ENCODE measurements at places on chromosomes 16 and 17.

DNA sequence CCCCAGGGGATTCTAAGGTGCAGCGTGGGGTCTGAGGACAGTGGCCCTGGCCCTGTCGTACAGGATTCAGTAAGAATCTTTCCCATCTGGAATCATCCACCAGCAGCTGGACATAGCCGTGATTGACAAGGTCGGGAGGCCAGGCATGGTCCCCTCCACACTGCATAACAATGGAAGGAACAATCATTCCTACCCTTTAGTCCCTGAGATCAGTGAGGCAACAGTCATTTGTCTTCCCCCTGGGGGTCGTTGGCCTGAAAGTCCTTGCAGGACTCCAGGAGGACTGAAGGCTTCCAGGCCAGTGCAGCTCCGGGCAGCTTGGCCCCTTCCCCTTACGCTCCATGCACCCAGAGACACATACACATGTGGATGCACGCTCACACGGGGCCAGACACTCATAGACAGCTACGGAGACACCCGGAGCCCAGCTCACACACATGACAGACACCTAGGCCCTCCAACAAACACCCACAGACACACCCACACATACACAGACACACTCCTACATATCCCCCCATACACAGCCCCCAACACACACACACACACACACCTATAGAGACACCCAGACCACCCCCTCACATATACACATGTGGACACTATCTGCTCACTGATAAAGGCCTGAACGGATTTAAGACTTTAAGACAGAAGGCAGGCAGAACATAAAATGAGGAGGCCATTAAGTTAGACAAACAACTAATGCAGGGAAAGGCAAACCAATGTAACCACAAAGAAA, 42.9 kb downstream of the LITAF start:
- DNase-seq, result no peak

DNA sequence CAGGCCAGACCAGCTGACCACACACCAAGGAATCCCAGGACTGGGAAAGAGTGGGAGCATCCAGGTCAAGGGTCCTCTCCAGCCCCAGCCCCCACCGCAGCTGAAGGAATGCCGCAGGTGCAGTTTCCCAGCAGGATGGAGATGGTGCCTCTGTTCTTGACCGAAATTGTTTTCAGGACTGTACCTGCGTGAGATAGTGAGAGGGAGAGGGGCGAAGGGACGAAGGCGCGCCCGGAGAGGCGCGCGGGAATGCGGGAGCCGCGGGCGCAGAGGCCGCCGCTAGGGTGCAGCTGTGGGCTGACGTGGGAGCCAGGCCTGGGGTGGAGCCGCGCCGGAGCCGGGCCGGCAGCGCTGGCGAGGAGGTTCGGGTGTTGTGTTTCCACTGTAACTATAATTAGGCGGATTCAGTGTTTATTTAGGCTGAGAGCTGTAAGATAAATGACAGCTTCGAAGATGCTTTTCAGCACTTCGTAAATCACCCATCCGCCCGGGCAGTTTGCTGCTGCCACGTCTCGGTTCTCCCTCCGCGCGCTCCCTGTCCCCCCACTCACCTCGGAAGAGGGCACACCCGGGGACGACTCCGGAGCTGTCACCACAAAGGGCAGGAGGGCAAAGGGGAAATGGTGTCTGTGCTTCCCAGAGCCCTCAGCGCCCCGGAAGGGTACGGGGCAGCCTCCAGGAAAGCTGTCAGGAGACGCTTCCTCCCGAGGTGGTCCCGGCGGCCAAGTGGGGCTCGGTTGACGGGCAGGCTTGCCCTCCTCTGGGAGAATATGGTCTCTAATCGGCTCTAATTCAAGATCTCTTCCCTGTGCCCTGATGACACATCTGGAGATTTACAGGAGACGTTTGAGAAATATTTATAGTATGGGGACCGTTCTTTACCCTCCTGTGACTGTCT, 38.2 kb downstream of the HOXB1 start:
- peak; percentile 66 for DNase-seq

DNA sequence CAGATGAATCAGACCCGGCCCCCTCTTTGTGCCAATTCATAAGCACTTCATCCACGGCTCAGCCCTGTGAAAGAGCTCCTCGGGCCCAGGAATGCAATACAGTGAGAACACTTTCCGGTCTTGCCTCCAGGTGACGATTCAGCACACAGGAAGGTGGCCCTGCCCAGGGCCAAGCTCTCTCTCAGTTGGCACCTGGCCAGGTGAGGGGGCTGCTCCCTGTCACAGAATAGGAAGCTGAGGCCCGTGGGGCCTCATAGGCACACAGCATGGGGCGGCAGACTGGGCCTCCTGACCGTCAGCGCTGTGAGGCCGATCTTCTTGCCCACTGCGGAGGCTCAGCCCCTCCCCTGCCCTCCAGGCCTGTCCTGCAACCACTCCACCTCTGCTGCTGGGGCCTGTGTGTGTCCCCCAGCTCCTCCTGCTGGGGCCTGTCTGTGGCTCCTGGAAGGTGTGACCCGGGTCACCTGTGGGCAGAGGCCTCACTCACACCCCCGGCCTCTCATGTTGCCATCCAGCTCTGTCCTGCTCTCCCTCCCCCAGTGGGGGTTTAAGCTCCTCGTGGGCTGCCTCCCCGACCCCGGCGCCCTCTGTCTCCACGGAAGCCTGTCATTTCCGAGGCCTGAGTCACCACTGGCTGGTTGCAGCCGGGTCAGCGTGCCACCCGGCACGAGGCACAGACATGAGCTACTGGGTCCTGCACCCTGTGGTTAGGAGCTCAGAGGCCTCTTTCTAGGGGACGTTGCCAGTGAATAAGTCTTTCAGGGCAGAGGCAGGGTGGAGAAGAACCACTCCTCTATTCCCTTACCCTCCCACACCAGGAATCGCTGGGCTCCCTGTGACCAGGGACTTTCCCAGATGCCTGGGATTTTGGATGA, 114.4 kb downstream of the SEC14L1 start:
- no peak for DNase-seq

DNA sequence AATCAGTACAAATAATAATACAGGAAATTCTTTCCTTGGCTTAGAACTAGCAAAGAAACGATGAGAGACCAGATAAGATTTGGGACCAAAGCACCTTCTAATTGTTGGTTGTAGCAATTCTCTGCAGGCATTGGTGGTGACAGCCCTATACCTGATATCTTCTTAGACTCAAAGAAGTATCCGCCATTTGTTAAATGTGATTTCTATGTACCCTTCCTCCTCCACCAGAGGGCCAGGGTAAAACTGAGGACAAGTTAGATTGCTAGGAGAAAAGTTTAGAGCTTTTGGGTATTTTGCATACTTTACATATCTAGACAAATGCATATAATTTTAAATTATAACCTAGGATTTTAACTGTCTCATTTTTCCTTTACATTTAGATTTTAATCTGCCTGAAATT, 304.3 kb downstream of the HS3ST4 start:
- no peak for DNase-seq

- DNase-seq, result no peak
Measured at GRCh38 chr17:57021226-57021940, 43.5 kb downstream of the SCPEP1 start.

- peak; percentile 49 for DNase-seq
Measured at GRCh38 chr16:89363621-89364393, 126.6 kb downstream of the ANKRD11 start.

- DNase-seq, result no peak
Measured at GRCh38 chr16:89922477-89922883, 662 bp upstream of the TUBB3 start.

GRCh38 chr17:21194703-21195102, 19.3 kb downstream of the TMEM11 start:
- DNase-seq, result no peak

DNA sequence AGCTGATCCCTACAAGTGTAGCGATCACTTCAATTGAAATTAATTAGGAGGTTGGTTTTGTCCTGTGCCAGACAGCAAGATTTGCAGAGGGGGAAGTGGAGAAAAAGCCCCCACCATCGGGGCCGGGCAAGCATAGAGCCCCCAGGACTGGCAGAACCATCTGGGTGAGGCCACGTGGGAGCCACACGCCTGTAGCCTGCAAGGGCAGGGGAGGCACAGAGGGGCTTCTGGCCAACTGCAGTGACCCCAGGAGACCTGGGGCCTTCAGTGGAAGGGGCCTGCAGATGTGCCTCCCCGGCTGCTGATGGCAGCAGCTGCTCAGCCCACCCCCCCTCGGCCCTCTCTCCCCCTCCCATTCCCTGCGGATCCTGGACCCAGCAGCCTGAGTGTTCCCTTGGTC, 54.1 kb downstream of the BAHCC1 start:
- no peak for DNase-seq

GRCh38 chr17:39533891-39534290, 72.6 kb downstream of the CDK12 start:
- no peak for DNase-seq

DNA sequence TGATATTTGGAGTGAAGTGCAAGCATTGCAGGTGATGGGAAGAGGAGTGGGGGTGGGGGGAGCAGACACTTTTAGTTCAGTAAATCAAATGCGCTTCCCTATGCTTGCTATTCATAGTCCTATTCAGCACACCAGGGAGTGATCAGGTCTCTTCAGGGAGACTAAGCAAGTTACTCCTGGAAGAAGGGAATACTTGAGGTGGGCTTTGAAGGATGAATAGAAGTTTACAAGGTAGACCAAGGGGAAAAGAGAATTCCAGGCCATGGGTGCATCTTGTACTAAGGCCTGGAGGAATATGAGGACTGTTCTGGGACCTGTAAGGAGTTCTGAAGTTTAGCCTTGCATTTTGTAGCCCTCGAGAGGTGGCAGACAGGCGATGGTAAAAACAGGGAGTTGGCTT, 40.1 kb upstream of the LGALS9 start:
- DNase-seq, result no peak

- DNase-seq, result no peak
Measured at GRCh38 chr17:67059372-67059771, 15.0 kb downstream of the CACNG1 start.

DNA sequence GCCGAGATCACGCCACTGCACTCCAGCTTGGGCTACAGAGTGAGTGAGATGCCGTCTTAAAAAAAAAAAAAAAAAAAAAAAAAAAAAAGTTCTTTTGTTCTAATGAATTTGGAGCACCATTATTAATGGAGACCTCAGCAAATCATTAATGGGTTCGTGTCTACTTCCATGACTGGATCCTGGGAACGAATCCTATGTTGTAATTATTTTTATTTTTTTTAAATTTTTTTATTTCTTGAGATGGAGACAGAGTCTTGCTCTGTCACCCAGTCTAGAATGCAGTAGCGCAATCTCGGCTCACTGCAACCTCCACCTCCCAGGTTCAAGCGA, 30.7 kb downstream of the SPOP start:
- no peak for DNase-seq

GRCh38 chr17:74892974-74893911, at the start of gene FADS6:
Gene FADS6, minus strand, starts transcription at chr17:74893633. Its CDS starts 38 bp downstream, at chr17:74893595.
- DNase-seq, result no peak

GRCh38 chr17:72137161-72137560, 16.3 kb downstream of the SOX9 start:
- DNase-seq, result no peak

DNA sequence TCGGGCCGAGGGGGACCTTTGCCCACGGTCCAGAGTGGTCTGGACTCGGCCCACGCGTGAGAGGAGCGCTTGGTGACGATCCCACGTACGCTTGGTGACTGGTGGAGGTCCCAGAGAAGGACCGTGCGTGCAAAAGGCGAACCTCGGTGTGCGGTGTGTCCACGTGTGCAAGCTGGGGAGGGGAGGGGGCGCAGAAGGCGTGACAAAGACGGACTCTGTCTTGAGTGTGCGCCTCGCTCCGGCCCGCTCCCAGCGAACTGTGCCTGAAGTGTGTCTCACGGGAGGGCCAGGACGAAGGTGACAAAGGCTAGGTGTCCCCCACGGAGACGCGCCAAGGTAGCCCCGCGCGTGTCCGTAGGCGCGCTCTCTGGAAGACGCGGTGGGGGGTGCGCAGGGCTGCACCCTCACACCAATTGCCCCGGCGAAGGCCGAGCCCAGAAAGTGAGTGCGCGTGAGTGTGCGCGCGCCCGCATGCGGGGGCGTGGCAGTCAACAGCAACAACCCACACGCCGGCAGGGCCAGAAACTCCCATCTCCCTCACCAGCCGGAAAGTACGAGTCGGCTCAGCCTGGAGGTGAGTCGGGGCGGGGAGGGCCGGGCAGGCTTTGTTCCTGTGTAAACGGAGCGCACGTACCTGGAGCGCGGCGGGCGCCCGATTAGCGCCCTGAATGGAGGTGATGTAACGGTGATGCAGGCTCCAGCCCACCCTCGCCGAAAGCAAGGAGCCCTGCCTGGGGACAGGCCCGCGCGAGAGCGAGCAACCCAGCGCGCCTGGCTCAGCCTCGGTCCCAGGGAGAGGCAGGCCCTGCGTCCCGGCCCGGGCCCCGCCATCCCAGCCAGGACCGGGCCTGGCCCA, at the start of gene GPRC5C:
Gene GPRC5C (plus strand): TSS at position 521 of the 856 bp plus-strand sequence. CDS start 7,689 bp downstream, outside the sequence.
- DNase-seq, result peak; percentile 45

DNA sequence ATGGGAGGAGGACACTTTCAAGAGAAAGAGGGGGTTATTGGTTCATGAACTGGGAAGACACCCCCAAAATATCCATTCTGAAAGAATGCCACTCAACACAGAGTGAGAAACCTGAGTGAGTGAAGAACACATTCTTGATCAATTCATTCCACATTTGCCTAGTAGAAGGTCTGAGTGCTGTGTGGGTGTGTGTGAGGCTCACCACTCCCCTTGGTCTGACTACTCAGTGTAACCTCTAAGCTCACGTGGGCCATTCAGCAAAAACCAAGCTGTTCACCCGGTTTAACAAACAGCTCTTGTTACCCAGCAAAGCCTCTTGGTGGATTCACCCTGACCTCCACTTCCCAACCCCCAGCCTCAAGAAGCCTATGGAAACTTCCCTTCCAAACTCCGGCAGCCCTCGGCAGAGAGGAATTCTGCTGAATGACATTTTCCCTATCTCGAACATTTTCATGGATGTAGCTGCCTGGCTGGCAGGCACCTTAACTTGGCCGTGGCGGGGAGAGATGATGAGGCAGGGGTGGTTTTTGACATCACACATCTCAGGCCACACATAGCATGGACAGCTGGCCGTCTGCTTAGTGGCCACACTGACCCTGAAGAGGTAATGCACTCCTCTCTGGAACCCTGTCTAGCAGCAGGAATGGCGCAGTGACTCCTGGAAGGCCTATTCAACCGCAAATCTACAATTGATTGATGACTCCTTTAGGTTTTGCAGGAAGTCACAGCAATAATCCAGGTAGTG, 11.6 kb downstream of the ST6GALNAC1 start:
- no peak for DNase-seq
